ENCODE measurements at places on chromosomes 7 and 10. TPM values are rescaled to one million over a fixed set of nuclear protein-coding genes. Genes with fewer than 3 reads are reported as not detected.

- no peaks in the 10 kb centered on the region for H3K4me1 ChIP-seq
- no peak for DNase-seq
- no peaks in the 10 kb centered on the region for H3K36me3 ChIP-seq
These were observed 912.0 kb downstream of the SORCS1 start for GRCh38 chr10:106252541-106252940.

DNA sequence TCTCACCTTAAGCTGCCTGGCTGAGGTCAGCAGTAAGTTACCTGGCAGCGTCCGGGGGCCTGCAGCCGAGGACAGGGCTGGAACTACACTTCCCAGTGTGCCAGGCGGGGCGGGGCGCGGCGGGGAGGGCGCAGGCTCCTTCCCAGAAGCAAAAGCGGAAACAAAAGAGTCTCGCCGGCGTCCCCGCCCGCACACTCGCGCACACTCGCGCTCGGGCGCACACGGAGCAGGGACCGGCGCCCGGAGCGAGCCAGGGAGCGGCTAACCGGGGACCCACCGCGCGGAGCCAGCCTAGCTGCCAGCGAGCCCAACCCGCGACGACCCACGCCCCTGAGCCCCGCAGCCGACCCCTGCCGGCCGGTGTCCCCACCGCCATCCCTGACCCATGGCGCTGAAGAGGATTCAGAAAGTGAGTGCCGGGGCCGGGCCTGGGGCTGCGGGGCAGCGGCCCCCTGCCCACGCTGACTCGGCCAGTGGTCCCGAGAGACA, at the start of gene UBE2D1:
Gene UBE2D1 (plus strand): TSS at position 190 of the 489 bp plus-strand sequence. CDS start 196 bp downstream, at position 386.
- H3K36me3 ChIP-seq = no peaks in the 10 kb centered on the region
- peak within 1 kb of the TSS; percentile 99 for H3K4me3 ChIP-seq
- H3K27ac ChIP-seq = peak within 1 kb of the TSS; percentile 92
- peaks cover 8% of the 10 kb centered on the region for H3K4me1 ChIP-seq
- peak; percentile 93 for DNase-seq

GRCh38 chr7:47697543-47697942, 115.6 kb upstream of the TNS3 start:
- DNase-seq = no peak
- H3K4me1 ChIP-seq = no peaks in the 10 kb centered on the region
- H3K27ac ChIP-seq = no peak overlapping the region
- H3K4me3 ChIP-seq = no peak overlapping the region
- H3K36me3 ChIP-seq = no peaks in the 10 kb centered on the region

GNGT1 gene
- not detected for total RNA-seq

- H3K36me3 ChIP-seq = no peaks in the 10 kb centered on the region
- no peak for DNase-seq
- H3K4me3 ChIP-seq = no peak overlapping the region
- no peak overlapping the region for H3K27ac ChIP-seq
These were observed 118.4 kb downstream of the PLPP4 start for GRCh38 chr10:120575411-120575810.

DNA sequence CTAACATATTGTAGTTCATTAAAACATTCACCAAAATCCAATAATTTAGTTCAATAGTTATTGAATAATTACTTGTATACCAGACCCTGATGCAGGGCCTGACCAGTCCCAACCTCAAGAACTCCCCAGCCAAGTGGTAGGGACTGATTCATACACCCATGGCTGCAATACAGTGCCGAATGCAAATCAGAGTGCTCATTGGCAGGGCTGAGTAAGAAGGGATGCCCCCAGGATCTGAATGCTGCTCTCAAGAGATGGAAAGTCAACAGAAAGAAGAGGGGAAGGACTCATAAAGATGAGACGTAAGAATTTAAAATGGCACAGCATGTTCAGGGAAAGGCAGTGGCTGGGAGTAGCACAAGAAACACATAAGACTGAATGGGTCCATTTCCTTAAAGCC, 29.9 kb downstream of the ZNF438 start:
- DNase-seq = no peak
- no peak overlapping the region for H3K27ac ChIP-seq
- H3K36me3 ChIP-seq = no peaks in the 10 kb centered on the region
